ENCODE measurements at places on chromosomes 2 and 18.
A peak's percentile ranks its signal among the peaks of the same experiment; 100 is the strongest.

DNA sequence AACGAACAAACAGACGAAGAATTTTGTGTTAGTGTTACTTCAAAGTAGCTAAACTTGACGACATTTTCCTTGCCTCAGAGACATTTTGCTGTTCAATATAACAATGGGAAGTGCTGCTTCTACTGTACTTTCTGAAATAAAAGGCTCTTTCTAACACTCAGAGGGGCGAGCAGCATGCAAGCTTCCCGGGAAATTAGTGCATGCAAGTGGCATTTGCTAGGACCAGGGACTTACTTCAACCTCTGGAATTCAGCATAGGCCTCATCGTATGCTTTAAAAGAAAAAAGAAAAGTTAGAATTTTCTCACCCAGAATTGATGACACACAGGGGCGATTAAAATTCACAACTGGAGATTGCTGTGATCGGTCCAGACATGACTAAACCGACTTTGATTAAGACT lies 62.5 kb upstream of the LPIN2 start:
- no peak for DNase-seq

GRCh38 chr2:128602699-128603101 lies 284.0 kb upstream of the HS6ST1 start:
- DNase-seq, result no peak

- DNase-seq, result no peak
Measured at GRCh38 chr2:135667045-135667444, 74.6 kb upstream of the UBXN4 start.

- DNase-seq, result no peak
Measured at GRCh38 chr2:127715778-127716449, 14.6 kb downstream of the SFT2D3 start.

GRCh38 chr18:76981396-76981968 lies 151.1 kb downstream of the MBP start:
- DNase-seq, result no peak

DNA sequence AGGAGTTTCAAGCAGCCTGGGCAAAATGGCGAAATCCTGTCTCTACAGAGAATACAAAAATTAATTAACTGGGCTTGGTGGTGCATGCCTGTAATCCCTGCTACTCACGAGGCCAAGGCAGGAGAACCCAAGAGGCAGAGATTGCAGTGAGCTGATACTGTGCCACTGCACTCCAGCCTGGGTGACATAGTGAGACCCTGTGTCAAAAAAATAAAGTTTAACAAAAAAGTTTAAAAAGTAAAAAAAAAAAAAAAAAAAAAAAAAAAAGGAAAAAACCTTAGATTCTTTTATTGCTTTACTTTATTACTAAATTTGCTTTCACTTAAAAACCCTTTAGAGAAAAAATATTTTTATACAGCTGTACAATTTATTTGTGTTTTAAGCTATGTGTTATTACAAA lies 10.7 kb downstream of the CREB1 start:
- DNase-seq, result no peak

DNA sequence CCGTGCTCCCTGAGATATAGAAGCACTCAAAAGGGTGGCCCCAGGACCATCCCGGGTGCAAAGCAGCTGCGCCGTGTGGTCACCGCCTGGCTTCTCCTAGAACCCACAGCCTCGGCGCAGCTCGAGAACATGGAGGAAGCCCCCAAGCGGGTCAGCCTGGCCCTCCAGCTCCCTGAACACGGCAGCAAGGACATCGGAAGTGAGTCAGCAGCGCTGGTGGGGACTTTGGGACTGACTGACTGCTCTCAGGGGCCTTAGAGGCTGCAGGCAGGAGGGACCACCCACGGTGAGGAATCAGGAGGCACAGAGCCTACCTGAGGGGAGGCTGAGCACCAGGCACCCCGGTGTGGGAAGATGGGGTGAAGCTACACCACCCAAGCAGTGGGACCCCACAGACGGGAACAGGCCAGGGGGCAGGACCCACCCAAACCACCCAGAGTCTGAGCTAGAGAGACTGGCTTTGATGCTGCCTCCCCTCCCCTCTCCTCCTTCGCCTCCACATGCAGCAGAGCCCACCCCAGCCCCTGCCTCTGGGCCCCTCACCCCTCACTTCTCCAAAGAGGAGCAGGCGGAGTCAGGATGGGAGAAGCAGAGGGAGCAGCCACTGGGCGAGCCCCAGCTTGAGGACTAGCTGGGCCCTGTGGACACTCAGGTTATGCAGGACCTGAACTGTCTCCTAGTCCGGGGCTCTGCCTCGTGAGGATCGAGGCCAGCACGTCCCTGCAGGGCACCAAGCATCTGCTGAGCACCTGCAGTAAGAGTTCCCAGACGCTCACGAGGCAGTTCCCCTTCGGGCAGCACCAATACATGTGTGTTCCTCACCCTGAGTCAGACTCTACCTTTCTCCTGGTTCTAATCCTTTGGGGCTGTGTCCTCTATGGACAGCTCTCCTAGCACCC lies 28.7 kb downstream of the MTERF4 start:
- DNase-seq, result no peak

- DNase-seq, result no peak
Measured at GRCh38 chr2:203802342-203803052, 65.1 kb upstream of the CTLA4 start.

- DNase-seq, result peak; percentile 23
Measured at GRCh38 chr2:6828299-6828584, 37.5 kb downstream of the CMPK2 start.

- DNase-seq, result no peak
Measured at GRCh38 chr18:28267276-28267675, 90.3 kb upstream of the CDH2 start.

- DNase-seq, result peak; percentile 74
Measured at GRCh38 chr2:109663721-109664120, 49.6 kb downstream of the SOWAHC start.

GRCh38 chr2:144475044-144475443 lies 44.9 kb downstream of the ZEB2 start:
- DNase-seq, result no peak

GRCh38 chr2:69715964-69716363 lies 26.0 kb upstream of the ANXA4 start:
- DNase-seq, result no peak

DNA sequence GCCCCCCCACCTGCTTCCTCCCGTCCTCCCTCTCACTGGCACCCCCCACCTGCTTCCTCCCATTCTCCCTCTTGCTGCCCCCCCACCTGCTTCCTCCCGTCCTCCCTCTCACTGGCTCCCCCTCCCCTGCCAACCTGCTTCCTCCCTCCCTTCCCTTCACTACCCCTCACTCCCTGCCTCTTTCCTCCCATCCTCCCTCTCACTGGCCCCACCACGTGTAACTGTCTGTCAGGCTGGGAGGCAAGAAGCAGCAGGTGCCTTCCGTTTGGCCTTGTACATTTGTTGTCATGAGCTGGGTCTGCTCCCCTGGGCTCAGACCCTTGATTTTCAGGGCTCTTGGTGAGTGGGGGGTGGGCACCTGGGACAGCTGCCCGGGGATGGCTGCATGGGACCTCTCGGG lies 19.1 kb downstream of the RTP5 start:
- no peak for DNase-seq

DNA sequence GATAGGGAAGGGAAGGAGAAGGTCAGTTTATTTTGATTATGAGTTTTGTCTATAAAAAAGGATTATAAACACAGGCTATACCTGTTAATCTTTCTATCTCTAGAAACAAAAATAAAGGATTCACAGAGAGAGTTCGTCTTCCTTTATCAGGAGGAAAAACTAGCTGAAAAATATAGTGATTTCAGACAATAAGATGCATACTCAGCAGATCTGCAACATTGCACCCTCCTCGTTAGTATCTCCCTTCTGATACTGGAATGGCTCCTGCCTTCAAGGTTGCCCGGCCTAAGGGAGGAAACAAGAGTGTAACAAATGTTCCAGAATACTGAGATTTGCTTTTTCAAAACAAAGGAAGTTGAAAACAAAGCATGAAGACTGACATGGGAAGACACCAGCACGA lies 48.7 kb upstream of the LRATD1 start:
- DNase-seq, result no peak

DNA sequence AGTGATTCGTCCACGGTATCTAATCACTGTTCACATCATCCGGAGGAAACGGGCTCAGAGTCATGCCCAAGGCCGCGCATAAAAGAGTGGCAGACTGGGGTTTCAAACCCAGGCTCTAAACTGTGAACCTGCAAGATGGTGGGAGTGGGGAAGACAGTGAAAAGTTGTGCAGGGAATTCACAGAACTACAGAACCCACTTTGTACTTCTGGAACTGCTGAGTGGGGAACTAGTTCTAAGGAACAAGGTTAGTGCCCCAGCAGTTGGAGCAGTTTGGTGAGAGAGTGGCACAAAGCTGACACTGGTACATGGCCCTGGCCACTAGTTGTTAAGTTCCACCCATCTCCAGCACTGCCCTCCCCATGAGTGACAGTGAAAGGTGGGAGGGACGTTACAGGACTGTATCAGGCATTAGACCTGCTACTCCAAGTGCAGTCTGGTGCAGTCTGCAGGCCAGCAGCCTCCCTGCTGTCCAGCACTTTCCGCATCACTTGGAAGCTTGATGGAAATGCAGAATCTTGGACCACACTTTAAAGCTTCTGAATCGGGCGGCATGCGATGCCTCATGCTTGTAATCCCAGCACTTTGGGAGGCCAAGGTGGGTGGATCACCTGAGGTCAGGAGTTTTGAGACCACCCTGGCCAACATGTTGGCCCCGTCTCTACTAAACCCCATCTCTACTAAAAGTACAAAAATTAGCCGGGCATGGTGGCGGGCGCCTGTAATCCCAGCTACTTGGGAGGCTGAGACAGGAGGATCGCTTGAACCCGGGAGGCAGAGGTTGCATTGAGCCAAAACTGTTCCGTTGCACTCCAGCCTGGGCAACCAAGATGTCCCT lies 47.3 kb downstream of the C2orf42 start:
- no peak for DNase-seq

- DNase-seq, result no peak
Measured at GRCh38 chr2:230657906-230658305, 54.7 kb upstream of the CAB39 start.

DNA sequence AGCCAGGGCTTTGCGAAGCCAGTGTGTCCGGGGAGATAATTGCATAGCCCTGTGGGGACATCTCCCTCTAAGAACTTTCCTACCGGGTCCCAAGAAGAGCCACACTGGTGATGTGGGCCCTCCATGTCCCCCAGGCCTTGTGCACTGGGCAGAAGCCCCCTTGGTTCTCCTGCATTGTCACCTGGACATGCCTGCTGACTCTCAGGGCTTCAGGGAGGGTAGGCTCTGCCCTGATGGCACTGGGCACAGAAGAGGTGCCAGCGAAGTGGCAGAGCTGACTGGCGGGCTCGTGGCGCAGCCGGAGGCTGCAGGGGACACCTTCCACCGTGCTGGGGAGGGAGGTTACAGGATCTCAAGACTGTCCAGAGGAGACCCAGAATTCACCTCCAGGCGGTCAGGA lies 28.3 kb downstream of the GLI2 start:
- DNase-seq, result no peak

DNA sequence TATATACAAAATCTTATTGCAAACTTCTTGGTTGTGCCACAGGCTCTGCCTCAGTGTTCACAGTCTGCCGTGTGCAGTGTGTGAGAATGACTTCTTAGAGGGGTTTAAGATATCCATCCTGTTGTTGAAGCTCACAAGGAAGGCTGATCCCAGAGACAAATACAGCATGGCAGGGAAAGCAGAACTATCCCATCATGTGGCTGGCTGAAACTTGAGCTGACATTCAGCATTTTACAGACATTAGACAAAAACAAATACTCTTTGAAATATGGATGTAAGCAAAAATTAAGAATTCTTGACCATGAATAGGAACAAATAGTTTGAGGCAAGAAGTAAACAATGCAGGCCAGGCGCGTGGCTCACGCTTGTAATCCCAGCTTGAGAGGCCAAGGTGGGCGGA lies 12.9 kb upstream of the PUM2 start:
- no peak for DNase-seq

- DNase-seq, result no peak
Measured at GRCh38 chr2:15048000-15048399, 415.5 kb downstream of the LRATD1 start.

GRCh38 chr2:45834372-45834771 lies 182.9 kb downstream of the PRKCE start:
- DNase-seq, result no peak

DNA sequence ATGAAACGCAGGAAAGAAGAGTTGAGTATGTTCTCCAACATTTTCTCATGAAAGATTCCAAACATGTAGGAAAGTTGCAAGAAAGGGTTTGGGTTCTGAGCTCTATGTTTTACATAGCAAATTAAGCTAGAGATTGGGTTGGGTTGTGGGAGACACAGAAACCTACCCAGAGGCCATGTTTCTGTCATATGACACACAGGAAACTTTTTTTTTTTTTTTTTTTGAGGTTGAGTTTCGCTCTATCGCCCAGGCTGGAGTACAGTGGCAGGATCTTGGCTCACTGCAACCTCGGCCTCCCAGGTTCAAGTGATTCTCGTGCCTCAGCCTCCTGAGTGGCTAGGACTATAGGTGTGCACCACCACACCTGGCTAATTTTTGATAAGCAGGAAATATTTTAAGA lies 57.6 kb downstream of the DOCK10 start:
- no peak for DNase-seq

- no peak for DNase-seq
Measured at GRCh38 chr2:197052356-197052755, 125.8 kb upstream of the PGAP1 start.

- no peak for DNase-seq
Measured at GRCh38 chr2:127046579-127046978, 60.4 kb downstream of the BIN1 start.

DNA sequence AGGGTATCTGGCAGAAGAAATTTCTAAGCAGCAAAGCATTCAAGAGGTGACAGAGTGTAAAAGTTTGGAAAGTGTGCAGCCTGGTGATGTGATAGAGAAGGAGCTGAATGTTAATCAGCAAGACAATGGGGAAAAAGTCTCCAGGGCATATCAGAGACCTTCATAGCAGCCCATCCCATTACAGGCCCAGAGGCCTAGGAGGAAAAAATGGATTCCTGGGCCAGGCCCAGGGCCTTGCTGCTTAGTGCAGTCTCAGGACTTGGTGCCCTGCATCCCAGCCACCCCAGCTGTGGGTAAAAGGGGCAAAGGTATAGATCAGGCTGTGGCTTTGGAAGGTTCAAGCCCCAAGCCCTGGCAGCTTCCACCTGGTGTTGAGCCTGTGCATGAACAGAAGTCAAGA lies 35.9 kb upstream of the ERMN start:
- no peak for DNase-seq

DNA sequence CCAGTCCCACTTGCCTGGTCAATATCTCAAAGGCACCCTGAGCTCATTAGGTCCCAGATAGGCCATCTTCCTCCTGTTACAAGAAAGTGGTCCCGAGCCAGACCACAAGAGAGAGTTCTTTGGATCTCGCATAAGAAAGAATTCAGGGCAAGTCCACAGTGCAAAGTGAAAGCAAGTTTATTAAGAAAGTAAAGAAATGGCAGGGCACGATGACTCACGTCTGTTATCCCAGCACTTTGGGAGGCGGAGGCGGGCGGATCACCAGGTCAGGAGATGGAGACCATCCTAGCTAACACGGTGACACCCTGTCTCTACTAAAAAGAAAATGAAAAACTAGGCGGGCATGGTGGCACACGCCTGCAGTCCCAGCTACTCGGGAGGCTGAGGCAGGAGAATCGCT lies 10.8 kb upstream of the SMAD7 start:
- DNase-seq, result no peak

GRCh38 chr18:74273394-74273793 lies 18.4 kb downstream of the CYB5A start:
- DNase-seq, result no peak
